ENCODE measurements at places on chromosomes 1 and 21. TPM values are rescaled to one million over a fixed set of nuclear protein-coding genes. Genes with fewer than 3 reads are reported as not detected.
A peak's percentile ranks its signal among the peaks of the same experiment; 100 is the strongest.

- no peaks in the 10 kb centered on the region for H3K27me3 ChIP-seq
- H3K27ac ChIP-seq = no peak overlapping the region
- H3K36me3 ChIP-seq = no peaks in the 10 kb centered on the region
- no peak for DNase-seq
These were observed 38.3 kb downstream of the PRDM15 start for GRCh38 chr21:41840880-41841279.

RBM11 gene
- 0.61 TPM for total RNA-seq

DNA sequence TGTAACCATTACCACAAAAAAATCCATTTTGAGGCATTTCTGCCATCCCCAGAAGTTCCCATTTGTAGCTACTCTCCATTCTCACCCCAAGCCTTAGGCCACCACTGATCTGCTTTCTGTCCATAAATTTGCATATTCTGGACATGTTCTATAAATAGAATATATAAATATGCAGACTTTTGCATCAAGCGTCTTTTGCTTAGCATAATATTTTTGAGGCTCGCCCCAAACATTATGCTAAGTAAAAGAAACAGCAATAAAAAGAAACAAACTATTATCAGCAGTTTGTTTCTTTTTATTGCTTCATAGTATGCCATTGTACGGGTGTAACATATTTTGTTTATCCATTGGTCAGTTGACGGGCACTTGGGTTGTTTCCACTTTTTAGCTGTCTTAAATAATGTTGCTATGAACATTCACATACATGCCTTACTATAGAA, 7.9 kb downstream of the TFAP2E start:
- H3K27me3 ChIP-seq = no peaks in the 10 kb centered on the region
- no peak for DNase-seq
- no peak overlapping the region for H3K27ac ChIP-seq
- peaks cover 9% of the 10 kb centered on the region for H3K4me1 ChIP-seq
- no peaks in the 10 kb centered on the region for H3K36me3 ChIP-seq
- H3K4me3 ChIP-seq = no peak overlapping the region

DNA sequence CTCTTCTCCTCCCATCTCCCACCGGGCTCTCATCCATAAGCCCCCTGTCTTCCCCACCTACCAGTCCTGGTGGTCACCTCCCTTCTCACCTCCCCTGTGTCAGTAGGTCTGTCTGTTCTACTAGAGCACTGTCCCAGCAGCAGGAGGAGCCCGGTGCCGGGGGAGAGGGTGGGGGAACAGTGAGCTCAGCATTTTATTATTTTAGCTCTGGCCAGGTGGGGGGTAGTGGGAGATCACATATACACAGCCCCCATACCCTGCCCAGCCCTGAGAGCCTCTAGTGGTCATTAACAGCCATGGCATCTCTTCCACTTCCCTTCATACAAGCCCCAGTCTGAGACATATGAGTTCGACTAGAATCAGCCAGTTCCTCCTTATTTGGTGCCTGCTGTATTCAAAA, at the start of gene TMOD4:
TSS of gene TMOD4 (minus strand) at position 119 of the 400 bp plus-strand sequence. CDS start 1,106 bp downstream, outside the sequence.
- H3K27ac ChIP-seq = no peak within 1 kb of the TSS
- no peaks in the 10 kb centered on the region for H3K27me3 ChIP-seq
- H3K36me3 ChIP-seq = peaks cover 2% of the 10 kb centered on the region
- no peak within 1 kb of the TSS for H3K4me3 ChIP-seq
- DNase-seq = no peak

BNIPL gene
- 2.3 TPM for total RNA-seq

GRCh38 chr21:42406866-42407265, 3.2 kb downstream of the UBASH3A start:
- H3K4me1 ChIP-seq = no peaks in the 10 kb centered on the region
- H3K27me3 ChIP-seq = no peaks in the 10 kb centered on the region
- no peak for DNase-seq
- H3K36me3 ChIP-seq = no peaks in the 10 kb centered on the region
- no peak overlapping the region for H3K4me3 ChIP-seq

GRCh38 chr21:17391811-17392340, 121.0 kb upstream of the CXADR start:
- DNase-seq = no peak
- H3K4me3 ChIP-seq = no peak overlapping the region
- H3K4me1 ChIP-seq = no peaks in the 10 kb centered on the region
- no peaks in the 10 kb centered on the region for H3K27me3 ChIP-seq
- H3K36me3 ChIP-seq = no peaks in the 10 kb centered on the region

DNA sequence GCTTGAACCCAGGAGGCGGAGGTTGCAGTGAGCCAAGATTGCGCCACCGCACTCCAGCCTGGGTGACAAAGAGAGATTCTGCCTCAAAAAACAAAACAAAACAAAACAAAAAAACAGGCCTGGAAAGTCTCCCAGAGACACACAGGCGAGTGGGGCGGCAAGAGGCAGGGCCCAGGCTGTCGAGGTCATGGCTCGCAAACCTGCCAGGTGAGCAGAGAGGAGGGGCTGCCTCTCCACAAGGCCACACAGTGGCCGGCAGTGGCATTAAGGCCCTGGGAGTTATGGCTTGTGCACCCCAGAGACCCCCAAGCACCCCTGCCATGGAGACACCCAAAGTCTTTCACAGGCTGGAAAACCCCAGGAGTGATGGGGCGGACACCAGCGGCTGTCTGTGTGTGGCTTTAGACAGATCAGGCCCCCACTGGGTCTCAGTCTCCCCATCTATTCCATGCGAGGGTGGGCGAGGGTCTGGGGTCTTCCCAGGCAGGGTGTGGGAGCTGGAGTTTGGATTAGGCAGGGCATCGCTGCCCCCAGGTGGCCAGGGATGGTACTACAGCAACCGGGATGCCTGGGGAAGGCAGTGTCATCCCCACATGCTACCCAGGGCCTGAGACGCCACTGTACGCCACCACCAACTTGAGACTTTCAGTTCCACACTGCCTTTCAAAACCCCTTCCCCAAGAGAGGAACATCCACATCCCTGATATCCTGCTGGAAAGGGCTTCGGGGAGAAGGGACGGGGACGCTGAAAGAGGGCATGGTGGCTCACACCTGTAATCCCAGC, 7.3 kb upstream of the CTRC start:
- no peaks in the 10 kb centered on the region for H3K4me1 ChIP-seq
- peak; percentile 79 for DNase-seq
- H3K4me3 ChIP-seq = no peak overlapping the region
- H3K27ac ChIP-seq = no peak overlapping the region

LRRC71 gene
- not detected for total RNA-seq

DNA sequence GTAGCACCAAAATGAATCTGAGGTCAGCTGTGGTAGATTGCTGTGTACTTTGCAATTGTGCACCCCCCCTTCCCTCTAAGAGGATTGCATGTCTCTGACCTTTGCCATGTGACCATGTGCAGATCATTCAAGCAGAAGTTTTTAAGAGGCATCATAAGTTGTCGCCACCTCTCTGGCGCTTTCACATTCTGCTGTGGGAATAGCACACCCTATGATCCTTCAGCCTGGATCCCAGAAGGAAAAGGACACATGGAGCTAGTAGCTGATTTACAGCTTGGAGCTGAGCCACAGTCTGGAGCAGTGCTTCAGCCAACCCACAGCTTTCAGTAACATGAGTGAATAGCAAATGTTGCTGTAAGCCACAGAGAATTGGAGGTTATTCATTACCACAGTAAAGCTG, 158.5 kb downstream of the TSEN15 start:
- H3K27ac ChIP-seq = no peak overlapping the region
- H3K4me3 ChIP-seq = no peak overlapping the region

FCRL1 gene
- total RNA-seq = not detected

DNA sequence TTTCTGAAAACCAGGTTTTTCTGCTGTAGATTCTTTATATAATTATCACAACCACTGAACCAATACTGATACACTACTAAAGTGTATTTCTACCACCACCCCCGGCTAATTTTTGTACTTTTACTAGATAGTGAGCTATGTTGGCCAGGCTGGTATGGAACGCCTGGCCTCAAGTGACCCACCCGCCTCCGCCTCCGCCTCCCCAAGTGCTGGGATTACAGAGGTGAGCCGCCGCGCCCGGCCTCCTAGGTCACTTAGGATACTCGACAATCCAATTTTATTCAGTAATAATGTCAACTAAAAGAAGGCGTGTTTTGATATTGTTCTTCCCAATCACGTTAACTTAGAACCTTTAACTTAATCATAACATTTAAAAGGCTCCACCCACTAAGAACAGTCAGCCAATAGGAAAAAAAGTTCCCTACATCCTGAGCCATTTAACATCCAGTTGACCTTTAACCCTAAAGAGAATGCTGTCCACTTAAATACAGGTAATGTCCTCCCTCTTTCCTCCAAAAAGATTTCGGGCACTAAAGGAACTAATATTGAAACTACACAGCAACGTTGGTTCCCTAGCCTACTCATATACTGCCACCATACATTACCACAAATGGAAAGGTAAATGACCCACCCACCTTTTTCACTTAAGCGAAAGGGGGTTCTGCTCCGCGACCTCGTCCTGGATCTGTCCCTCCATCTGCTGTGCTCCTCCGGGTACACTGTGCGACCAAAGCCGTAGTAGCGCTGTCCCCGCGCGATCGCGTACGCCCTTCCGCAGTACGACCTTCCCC, 1.2 kb downstream of the RSRP1 start:
- peaks cover 12% of the 10 kb centered on the region for H3K4me1 ChIP-seq
- no peak for DNase-seq
- H3K36me3 ChIP-seq = no peaks in the 10 kb centered on the region
- H3K4me3 ChIP-seq = peak overlapping the region; percentile 86
- peak overlapping the region; percentile 92 for H3K27ac ChIP-seq

DNA sequence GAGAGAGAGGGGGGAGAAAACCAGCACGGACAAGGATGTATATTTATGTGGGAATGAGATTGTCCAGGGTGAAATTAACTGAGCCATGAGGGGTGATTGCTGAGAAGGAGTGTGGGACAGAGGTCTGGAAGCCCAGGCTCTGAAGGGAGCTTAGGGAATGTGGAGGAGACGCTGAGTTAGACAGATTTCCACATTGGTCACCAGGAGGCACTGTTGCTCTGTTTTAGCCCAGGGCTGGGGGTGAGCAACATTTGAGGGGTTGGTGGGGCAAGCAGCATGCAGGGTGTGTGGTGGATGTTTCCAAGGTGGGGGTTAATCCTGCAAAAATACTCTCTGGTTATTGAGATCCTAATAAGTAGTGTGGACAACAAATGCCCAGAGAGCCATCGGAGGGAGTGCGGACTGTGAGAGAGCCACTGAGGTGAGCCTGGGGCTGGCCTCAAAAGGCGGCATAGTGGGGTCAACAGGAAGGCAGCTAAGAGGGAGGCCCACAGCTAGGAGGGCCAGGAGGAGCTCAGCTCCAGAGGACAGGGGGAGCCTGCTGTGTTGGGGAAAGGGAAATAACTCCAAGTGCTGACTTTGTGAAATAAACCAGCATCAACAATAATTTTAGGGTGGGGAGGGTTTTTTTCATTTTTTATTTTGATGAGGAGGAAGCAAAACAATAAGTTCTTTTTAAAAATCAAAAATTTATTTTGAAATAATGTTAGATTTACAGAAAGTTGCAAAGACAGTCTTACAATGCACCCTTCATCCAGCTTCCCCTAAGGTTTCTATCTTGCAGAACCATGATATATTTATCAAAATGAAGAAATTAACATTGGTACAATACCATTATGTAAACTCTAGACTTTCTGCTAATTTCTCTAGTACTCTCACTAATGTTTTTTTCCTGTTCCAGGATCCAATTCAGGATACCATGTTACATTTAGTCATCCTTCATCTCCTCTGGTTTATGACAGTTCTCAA, 82.8 kb upstream of the CD34 start:
- no peak for DNase-seq
- no peak overlapping the region for H3K27ac ChIP-seq
- H3K27me3 ChIP-seq = no peaks in the 10 kb centered on the region
- no peaks in the 10 kb centered on the region for H3K4me1 ChIP-seq

DNA sequence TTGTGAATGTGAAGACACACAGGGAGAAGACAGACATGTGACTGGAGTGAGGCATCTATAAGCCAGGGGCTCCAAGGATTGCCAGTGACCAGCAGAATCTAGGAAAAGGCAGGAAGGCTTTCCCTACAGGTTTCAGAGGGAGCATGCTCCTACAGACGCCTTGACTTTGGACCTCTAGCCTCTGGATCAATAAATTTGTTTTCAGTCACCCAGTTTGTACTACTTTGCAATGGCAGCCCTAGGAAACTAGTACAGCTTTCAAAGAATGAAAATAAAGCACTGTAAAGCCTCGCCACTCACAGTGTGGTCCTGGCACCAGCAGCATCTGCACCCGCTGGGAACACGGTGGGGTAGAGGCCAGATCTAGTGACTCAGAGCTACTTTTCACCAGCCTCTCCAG, 510.0 kb downstream of the LTN1 start:
- H3K4me3 ChIP-seq = no peak overlapping the region
- no peak for DNase-seq
- no peaks in the 10 kb centered on the region for H3K27me3 ChIP-seq
- no peak overlapping the region for H3K27ac ChIP-seq
- H3K4me1 ChIP-seq = no peaks in the 10 kb centered on the region

GRCh38 chr1:121558514-121558913, 373.7 kb downstream of the SRGAP2C start:
- no peak overlapping the region for H3K27ac ChIP-seq
- no peaks in the 10 kb centered on the region for H3K27me3 ChIP-seq
- no peak overlapping the region for H3K4me3 ChIP-seq
- no peaks in the 10 kb centered on the region for H3K4me1 ChIP-seq
- DNase-seq = no peak

TFF3 gene
- 65.8 TPM for total RNA-seq

DNA sequence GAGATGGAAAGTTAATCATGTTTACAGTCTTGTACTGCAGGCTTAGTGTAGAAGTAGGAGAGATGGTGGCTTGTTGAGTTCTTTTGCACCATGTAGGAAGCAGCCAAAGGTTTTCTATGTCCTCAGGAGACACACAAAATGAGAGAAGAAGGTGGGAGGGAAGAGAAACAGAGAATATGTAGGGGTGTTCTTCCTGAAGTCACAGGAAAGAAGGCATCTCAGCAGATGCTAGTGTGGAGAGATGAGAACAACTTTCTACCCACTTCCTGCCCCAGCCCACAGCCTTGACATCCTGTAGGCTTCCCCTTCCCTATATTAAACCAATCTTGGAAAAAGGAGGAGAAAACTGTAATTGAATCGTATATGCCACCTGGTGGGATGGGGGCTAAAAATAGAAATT, 217.0 kb downstream of the S1PR1 start:
- no peak overlapping the region for H3K27ac ChIP-seq
- no peak for DNase-seq
- no peak overlapping the region for H3K4me3 ChIP-seq
- no peaks in the 10 kb centered on the region for H3K36me3 ChIP-seq

FAM78B gene
- total RNA-seq = not detected

DNA sequence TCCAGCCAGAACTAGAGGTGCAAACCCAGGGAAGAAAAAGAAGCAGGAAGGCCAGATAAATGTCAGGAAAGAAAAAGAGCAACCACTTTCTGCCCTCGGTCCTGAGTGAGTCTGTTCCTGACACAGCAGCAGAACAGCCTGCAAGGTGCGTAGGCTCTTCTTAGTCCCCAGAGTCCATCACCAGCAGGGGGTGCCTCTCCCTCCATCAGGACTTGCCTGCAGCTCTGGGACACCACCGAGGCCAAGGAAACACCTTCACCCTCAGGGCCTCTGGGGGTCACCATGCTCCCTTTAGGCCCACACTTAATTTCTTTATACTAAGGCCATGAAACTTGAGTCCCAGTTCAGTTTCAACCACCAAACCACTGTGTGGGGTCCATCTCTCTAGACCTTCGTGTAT, 43.7 kb upstream of the NFASC start:
- H3K27me3 ChIP-seq = peaks cover 1% of the 10 kb centered on the region
- no peak overlapping the region for H3K4me3 ChIP-seq
- no peak for DNase-seq
- H3K36me3 ChIP-seq = no peaks in the 10 kb centered on the region
- H3K27ac ChIP-seq = no peak overlapping the region

CLCA4 gene
- not detected for total RNA-seq
